ENCODE measurements at places on chromosomes 3 and 15.

DNA sequence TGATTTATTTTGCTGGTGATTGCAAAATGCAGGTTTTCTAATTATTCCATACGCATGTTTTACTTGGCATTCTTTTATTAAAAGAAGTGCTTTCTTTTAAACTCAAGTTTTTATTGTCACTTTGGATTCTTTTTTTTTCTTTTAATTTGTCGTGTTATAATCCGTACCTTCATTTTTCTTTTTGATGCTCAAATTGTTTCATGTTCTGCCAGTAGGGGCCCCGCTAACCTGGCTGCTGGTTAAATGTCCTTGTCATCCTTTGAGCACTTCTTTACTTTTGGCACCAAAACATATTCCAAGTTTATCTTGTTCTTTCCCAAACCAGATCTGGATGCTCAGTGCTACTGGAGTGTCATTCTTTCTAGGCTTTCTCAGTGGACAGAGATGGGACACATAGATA is 31.6 kb downstream of the MED12L start:
- DNase-seq: no peak

GRCh38 chr3:180548050-180548449 is 53.9 kb upstream of the TTC14 start:
- DNase-seq: no peak

DNA sequence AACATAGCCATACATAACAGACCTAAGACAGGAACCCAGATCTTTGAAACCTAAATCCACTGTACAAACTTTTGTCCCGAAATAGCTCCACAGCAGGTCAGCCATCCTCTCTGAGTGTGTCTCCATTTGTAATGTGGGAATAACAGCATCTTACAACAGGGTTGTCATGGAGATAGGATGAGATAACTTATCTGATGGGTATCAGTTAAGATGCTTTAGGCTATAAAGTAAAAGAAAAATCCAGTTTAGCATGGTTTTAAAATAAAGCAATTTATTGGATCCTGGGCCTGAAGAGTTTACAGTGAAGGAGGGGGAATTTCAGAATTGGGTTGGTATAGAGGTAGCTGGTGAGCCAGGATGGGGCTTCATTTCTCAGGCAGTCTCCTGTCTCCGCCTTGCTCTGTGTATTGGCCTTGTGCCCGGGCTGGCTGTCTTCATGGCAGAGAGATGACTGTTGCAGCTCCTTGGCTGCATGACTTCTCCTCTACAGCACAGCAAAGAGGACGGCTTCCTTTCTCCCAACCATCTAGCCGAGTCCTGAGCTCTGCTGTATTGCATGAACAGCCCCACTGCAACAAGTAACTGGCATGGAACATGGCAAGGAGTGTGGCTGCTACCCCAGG is 131.9 kb upstream of the PROK2 start:
- no peak for DNase-seq

GRCh38 chr3:98215051-98215450 is 48.6 kb downstream of the OR5H15 start:
- DNase-seq: no peak

DNA sequence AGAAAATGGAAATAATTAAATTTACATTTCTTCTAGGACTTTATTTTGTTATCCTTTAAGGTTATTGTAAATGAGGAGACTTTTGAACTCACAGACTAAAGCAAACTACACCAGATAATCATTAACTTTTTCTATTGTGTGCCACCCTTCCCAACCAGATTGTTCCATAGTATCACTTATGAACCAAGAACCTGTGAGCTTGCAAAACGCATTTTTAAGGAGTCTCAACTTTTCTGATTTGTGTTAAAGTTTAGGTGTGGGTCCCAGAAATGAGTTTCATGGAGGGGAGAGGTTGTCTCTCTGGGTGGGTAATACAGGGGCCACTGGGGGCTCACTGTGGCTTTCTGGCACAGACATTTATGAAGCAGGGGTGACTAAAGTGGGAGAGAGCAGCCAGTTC is 75.7 kb downstream of the IGF1R start:
- DNase-seq: no peak

DNA sequence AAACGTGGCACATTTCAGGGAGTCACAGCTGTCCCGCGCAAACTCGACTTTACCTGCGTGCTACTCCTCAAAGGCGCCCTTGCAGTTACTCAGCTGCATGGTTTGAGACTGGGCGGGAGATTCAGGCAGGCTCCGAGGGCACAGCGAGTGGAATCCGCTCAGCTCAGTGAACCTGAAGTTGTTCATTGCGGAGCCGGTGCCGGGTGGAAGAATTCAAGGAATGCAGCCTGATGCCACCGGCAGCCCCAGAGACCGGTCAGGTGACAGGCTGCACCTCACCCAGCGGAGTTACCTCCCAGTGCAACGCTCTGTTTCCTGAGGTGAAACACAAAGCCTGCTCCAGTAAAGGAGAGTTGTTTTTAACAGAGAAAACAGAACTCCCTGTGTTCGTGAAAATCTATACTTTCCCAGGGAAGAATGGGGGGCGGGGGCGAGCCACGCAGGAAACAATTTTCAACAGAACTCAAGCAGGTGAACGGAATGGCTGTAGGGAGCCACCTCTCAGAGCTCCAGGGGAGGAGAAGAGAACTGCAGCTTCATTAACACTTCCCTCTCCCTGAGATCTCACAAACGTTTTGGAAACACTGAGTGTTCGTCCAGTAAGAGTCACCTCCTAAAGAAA is 3.8 kb downstream of the VEPH1 start:
- no peak for DNase-seq

DNA sequence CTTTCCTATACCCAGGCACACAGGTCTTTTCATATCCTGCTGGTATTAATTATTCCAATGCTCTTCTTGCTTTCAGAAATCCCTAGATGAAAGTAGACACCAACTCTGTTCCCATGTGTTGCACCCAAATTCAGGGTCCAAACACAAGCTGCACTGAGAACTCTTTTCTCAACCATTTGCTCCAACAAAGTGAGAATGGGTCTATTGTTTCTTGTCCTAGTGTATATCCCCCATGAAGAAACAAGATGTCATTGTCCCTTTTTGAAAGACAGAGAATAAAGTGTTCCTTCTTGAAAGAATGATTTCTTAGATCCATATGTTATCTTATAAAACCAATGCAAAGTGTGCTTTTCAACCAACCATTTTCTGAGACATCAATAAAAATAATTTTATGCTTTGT is 353.7 kb downstream of the CNTN6 start:
- no peak for DNase-seq

GRCh38 chr3:146540978-146541377 is 3.4 kb downstream of the PLSCR1 start:
- DNase-seq: no peak

- no peak for DNase-seq
Measured at GRCh38 chr15:79978655-79979514, 7.9 kb upstream of the BCL2A1 start.

GRCh38 chr3:48879994-48880377 is 18.7 kb downstream of the SLC25A20 start:
- DNase-seq: no peak

DNA sequence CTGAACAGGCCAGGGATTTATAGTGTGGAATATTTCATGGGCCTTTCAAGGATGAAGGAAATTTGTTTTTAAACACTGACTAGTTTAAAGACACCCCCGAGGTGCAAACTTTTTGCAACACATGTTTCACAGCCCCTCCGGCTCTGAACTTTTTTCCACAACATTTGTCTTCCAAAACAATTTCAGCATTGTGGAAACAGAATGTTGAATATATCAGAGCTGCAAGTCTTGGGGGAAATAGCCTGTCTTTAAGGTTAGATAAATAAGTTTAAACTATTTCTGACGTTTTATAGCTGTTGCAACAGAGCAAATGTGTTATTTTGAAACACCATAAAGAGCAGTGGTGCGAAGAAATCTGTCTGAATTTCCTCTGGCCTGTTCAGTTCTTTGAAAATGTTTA is 229.2 kb upstream of the GOLGA6L4 start:
- DNase-seq: no peak

DNA sequence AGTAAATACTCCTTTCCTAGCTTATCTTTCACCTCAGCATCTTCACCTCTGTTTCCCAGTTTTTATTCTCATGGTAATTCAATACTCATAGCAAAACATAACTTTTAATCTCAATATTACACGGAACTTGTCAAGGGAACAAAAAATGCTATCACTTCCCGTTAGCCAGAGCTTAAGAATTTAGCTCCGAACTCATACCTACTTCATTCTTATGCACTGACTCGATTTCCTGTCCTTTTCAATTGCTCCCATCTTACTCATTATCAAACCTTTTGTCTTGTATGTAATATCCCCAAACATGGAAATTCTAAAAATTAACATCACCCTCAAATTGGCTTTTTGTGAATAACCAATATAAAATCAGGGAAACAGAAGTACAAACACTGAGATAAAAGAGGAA is 28.2 kb downstream of the MYEF2 start:
- no peak for DNase-seq

DNA sequence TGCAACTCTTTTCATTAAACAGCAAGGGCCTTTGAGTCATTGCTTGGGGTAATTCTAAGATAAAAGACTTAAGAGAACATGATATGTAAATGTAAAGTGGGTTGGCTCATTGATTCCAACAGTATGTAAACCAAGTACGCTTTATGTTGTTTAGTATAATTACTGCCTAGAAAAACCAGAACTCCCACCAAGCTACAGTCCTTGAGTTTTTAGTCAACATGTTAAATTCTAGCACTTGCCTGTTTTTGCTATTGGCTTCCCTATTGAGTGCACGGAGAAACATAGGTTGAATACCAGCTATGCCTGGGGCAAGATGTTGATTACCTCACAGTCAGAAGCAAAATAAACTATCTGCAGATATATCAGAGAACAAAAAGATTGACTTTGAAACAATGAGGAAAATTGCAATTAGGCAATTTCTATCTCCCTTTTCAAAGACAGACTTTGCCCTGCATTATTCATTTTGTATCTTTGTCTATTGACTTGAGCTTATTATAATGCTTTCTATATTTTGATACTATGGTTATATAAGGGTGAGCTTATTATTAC is 179.3 kb downstream of the ZPLD1 start:
- no peak for DNase-seq
